ENCODE measurements at places on chromosomes 5 and 9.

DNA sequence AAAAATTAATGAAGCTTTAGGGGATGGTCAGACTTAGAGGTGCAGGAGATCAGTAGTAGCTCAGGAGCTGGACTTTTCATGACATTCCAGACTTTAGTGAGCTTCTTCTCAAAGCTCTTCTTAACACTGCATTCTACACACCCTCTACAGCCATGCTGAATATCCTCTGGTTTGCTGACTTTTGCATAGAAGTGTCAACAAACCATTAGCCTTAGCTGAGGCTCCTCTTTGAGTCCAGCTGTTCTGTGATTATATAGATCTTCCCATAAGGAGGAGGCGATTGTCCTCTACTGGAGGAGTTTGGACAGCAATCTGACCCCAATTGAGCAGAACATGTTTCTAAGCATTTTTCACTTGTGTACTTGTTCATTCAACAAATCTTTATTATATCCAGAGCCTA lies 75.0 kb upstream of the RUSC2 start:
- no peak for DNase-seq

- DNase-seq = peak; percentile 61
Measured at GRCh38 chr5:180670586-180671359, 21.4 kb upstream of the FLT4 start.

DNA sequence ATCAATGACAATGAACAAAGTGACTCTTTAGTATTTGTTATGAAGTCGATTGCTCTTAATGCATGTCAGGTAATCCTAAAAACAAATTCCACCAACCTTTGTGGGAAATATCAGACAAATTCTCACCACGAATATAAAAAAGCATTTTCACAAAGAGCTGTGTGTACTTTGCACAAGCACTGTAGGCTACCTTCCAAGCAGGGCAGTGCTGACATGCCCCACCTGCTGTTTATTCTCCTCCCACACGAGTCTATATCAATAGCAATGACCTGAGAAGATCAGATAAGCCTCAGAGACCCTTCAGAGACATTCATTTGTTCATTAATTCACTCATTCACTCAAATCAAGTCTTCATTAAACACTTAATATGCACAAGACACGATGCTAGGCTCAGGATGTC lies 469.1 kb downstream of the ZSWIM6 start:
- DNase-seq = no peak

- DNase-seq = no peak
Measured at GRCh38 chr5:114335391-114335790, 26.5 kb upstream of the KCNN2 start.

- no peak for DNase-seq
Measured at GRCh38 chr5:160442824-160443431, 21.3 kb downstream of the PTTG1 start.

DNA sequence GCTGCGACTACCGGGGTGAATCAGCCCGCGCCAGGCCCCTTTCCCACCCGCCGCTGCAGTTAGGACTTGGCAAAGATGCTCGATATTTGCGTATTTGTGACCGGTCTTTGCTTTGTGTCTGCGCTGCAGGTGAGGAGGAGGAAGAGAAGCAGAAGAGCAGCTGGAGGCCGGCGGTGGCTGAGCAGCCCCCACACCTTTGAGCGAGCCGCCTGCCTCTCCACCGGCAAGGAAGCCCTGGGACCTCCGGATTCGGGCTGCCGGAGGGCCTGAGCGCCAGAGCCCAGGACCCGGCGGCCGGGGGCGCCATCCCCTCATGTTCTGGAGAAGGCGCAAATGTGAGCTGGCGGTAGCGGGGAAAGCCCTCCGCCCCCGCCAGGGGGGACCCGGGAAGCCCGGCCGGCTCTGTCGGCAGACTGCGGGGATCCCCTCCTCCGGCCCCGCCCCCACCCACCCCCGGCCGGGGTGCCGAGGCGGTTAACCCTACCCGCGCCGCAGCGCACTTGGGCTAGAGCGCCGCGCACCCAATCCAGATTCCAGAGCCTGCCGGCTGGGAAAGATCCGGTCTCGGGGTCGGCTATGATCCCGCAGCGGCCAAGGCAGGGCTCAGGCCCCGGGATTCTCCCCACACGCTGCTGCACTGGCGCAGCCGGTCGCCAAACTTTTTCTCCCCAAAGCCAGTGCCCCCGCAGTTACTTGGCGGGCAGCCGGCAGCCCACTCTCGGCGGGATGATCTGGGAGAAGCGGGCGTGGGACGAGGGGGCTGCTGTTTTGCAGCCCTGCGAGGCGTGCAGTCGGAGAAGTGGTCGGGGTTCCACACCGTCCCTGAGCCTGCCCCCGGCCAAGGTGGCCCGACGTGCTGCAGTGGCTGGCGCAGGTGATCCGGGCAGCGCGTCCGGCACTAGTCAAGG lies 800 bp upstream of the KCNN2 start:
- DNase-seq = peak; percentile 56
